ENCODE measurements at places on chromosomes 4 and X.

DNA sequence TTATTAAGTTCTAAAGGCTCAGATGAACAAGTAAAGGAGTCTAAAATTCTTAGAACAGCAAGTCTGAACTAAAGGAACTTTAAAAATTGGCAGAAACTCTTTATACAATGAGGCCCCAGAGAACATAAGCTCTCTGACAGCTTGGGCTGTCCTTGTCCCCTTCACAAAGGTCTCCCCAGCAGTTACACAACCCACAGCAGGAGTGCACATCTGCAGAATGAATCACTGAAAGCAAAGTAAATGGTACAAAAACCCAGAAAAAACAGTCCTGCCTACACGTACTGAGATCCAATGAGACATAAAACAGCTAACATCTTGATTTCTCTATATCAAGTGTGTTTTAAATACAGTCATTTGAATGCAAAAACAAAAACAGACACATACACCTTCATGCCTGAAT lies 18.7 kb downstream of the RBBP7 start:
- no peak for DNase-seq

DNA sequence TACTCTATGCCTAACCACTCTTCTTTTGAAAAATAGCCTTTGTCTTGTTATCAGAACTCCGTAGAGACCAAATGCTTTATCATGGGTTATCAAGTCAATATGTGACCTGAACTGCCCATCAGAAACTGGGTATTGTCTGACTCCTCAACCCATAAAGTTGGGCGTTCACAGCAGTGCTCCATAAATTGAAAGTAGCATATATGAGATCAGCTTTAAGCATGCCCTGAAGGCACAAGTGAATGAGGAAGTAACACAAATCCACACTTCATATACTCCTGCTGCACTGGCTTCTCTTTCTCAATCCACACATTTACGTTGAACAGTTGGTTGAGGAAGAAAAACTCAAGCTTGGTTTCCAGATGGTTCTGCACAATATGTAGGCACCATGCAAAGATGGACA lies 1106.0 kb downstream of the STIM2 start:
- DNase-seq: no peak

DNA sequence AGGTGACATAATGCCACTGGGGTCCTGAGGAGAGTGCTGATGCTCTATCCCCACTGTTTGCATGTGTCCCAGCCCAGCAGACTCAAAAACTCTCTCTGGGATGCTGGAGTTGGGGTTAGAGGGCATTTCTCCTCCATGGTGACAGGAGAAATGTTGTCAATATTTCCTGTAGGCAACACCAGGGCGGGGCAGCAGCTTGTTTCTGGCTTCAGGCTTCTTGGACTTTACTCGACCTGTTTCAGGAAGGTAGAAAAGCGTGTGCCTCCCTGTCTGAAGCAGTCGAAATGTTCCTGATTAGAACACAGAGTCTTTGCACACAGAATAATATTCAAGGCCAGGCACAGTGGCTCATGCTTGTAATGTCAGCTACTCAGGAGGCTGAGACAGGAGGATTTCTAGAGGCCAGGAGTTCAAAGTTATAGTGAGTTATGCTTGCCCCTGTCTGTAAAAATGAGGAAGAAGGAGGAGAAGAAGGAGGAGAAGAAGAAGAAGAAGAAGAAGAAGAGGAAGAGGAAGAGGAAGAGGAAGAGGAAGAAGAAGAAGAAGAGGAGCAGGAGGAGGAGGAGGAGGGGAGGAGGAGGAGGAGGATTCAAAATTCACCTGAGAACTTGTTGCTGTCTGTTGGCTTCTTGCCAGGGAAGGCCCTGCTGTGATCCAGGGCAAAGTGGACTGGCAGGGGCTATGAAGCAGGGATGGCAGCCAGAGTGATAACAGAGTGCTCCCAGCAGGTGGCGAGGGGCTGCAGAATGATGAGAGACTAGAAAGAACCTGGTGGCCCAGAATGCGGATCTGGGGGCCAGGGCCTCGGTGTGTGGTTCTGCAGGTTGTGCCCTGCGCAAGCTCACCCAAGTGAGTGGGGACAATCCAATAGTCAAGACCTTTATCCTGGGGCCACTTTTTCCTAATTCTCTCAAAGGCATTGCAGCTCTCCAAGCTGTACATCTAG lies 82.9 kb downstream of the RTL5 start:
- no peak for DNase-seq

- DNase-seq: no peak
Observed at GRCh38 chr4:47929682-47930201, 15.4 kb upstream of the NFXL1 start.

DNA sequence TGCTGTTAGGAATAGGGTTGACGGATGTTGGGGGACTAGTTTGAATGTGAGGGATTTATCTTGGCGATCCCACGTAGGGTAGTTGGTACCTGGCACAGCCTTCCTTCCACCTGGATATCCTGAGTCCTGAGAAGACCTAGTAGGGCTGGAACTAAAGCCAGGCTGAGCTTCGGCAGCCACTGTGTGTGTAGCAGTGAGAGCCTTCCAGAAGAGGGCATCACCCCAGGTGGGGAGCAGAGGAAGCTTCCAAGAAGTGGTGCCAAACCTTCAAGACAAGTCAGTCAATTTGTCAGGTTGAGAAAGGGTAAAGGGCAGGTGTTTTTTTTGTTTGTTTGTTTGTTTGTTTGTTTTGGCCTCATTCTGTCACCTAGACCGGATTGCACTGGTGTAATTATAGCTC lies 1.2 kb upstream of the FGFBP2 start:
- DNase-seq: no peak

GRCh38 chrX:54540289-54540688 lies 10.3 kb downstream of the GNL3L start:
- DNase-seq: peak; percentile 19
